Activated T-cell treated with anti-CD3 and anti-CD28 coated beads, Interleukin-2, amount 50 U/mL, for 72 hours (primary cell): ENCODE measurements at places on chromosomes 7 and 10. TPM values are rescaled to one million over a fixed set of nuclear protein-coding genes. Genes with fewer than 3 reads are reported as not detected.

SEMA3D gene
- 0.24 TPM for total RNA-seq

CPEB3 gene
- 2.2 TPM for total RNA-seq

OPALIN gene
- total RNA-seq = not detected

PCDH15 gene
- total RNA-seq = not detected

GHRHR gene
- not detected for total RNA-seq

ITIH2 gene
- total RNA-seq = not detected

GCK gene
- total RNA-seq = 0.67 TPM

ABCB1 gene
- total RNA-seq = 15.5 TPM

TEX47 gene
- total RNA-seq = not detected

EDRF1 gene
- total RNA-seq = 25.1 TPM

GRCh38 chr7:26958834-26959233 is 94.4 kb upstream of the SKAP2 start:
- DNase-seq = no peak

DNA sequence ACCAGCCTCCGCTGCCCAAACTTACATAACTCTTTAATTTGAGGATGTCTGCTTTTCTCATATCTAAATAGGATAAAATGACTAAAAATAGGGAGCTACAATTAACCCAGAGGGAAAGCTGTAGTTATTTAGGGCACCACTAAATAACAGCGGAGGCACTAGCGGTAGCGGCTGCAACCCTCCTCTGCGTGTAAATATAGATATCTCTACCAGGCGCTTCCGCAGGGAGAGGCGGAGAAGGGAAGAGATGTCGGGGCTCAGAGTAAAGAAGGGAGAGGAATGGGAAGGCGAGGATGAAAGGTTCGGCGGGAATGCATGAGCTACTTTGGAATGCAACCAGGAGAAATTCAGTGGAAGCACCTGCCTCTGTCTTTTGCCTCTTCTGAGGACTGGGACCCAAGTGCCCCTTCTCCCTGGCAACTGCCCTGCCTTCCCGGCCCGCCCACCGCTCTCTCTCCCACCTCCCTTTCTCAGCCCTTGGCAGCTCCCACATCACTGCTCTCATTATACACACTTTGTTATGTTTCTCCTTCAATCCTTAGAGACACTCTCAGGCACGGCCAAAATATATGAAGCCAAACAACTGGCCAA is 698.3 kb downstream of the PARD3 start:
- DNase-seq = no peak

GRCh38 chr10:75034131-75034512 is 77.3 kb upstream of the SAMD8 start:
- DNase-seq = peak; percentile 57

DNA sequence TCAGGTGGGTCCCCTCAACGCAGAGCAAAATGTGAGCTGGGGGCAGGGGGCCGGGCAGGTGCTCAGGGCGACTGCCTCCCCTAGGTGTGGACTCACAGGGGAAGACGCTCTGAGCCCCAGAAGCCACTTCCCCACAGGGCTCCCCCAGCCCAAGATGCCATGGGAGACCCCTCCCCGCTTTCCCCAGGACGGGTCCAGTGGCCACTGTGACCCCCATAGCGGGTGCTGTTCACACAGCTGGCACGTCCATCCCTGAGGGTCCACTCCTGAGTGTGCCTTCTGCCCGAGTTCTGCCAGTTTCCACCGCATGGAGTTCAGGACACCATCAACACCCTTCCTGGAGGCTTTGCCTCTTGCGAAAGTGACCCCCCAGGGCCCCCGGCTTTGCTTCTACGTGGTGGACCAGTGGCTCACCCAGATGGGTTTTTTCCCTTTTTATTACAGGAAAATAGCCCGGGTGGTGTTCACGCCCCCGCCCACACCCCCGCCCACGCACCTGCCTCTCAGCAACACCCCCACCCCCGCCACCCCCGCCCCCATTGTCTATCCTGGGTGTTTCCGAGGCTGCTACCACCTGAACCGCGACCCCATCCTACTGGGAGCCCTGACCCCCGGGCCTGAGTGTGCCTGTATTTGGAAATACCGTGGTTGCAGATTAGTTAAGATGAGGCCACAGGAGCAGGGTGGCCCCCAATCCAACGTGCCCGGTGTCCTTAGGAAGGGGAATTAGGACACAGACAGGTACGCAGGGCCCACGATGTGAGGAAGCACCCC is 32.0 kb downstream of the ADAP1 start:
- DNase-seq = no peak

- no peak for DNase-seq
These were observed 47.3 kb upstream of the BHLHA15 start for GRCh38 chr7:98163704-98164494.

- DNase-seq = no peak
These were observed 15.6 kb downstream of the TRDMT1 start for GRCh38 chr10:17185873-17186272.

- DNase-seq = no peak
These were observed 260.5 kb downstream of the PRPF18 start for GRCh38 chr10:13847201-13847631.

GRCh38 chr10:93701866-93702209 is 554 bp downstream of the FRA10AC1 start:
- DNase-seq = peak; percentile 14

- DNase-seq = no peak
These were observed 1171.6 kb upstream of the C7orf33 start for GRCh38 chr7:147418966-147419365.

DNA sequence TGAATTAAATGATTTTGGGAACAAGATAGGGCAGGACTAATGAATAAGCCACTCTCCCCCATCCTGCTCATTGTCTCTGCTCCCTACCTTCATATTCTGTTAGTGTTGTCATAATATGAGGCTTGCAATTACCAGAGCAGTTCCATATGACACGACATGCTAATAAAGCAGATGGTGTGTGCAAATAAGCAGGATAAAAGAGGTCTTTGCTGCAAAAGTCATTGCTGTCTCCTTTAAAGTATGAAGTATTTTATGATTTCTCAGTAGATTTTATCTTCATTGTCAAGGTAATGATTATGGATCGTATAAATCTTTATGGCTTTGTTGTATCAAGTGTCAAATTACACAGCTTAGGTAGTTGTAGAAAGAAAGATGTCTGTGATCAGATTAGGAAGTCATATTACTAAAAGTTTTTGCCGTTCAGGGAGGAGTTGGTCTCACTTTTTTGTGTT is 114.8 kb downstream of the SDK1 start:
- DNase-seq = no peak

GRCh38 chr7:101701153-101701794 is 72.2 kb upstream of the MYL10 start:
- no peak for DNase-seq

DNA sequence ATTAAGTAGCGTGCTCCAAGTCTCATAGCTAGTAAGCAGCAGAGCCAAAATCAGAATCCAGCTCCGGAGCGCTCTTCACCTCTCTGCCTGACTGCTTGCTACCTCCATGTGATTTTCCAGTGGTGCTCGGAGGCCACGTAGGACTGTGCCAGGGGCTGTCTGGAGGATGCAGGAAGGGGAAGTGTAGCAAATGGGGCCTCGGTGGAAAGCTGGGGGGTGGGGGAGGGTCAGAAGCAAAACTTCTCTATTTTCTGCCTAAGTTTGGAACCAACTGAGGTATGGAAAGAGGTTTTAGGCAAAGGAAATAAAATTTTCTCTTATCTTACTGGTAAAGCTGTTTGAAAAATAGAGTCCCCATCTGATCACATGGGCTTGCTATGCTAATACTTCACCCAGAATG is 108.7 kb downstream of the TBXAS1 start:
- no peak for DNase-seq

GRCh38 chr7:111642373-111642772 is 80.1 kb upstream of the IMMP2L start:
- DNase-seq = no peak

- DNase-seq = no peak
These were observed 60.8 kb downstream of the NPSR1 start for GRCh38 chr7:34718867-34719266.

GRCh38 chr7:139132887-139133286 is 23.4 kb upstream of the ZC3HAV1 start:
- DNase-seq = no peak

- no peak for DNase-seq
These were observed 1358.7 kb upstream of the SORCS1 start for GRCh38 chr10:108523016-108523800.

DNA sequence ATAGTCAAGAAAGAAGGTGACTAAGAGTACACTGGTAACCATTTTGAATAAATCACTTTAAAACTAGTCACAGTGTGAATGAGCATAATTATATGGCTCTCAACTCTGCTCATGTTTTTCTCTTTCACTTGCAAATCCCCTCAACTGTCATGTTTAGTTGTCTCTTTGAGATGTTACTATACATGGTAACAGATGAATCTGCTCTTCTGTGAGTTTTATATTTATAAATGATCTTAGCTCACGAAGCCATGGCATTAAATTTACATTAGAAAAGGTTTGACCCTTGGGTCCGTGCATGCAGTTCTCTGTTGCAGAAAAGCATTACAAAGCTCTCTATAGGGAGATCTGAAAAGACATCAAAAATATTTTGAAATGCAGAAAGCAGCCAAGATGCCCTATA is 33.0 kb upstream of the LRRTM3 start:
- DNase-seq = no peak

DNA sequence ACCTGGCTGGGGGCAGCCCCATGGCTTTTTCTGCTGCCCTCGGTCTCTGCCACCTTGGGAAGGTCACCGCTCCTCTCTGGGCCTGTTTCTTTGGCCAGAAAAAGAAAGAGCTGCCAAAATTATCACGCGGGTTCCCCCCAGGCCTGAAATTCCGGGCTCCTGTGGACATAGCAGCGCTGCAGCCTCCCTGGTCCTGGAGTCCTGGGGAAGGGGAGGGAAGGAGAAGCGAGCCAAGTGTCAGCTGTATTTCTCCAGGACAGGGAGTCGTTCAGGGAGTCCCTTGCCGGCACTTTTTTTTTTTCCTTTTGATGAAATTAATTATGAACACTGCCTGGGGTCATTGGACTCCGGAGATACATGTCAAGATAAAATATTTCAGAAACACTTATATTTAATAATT is 152.3 kb upstream of the GPR26 start:
- DNase-seq = no peak

DNA sequence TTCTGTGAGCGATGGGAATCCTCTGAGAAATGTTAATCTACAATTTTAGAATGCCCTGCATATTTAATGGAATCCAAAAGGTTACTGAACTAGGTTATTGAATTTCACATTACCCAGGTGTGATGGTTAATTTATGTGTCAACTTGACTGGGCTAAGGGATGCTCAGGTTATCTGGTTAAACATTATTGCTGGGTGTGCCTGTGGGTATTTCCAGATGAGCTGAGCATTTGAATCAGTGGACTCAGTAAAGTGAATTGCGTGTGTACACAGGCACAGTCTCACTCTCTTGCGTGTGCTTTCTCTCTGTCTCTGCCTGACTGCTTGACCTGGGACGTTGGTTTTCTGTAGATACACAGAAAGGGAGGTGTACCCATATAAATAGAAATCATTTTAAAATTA is 21.7 kb downstream of the RNF32 start:
- DNase-seq = no peak

- DNase-seq = no peak
These were observed 40.3 kb downstream of the DENND2A start for GRCh38 chr7:140600341-140600740.

GRCh38 chr7:3277604-3278572 is 23.2 kb upstream of the SDK1 start:
- no peak for DNase-seq

DNA sequence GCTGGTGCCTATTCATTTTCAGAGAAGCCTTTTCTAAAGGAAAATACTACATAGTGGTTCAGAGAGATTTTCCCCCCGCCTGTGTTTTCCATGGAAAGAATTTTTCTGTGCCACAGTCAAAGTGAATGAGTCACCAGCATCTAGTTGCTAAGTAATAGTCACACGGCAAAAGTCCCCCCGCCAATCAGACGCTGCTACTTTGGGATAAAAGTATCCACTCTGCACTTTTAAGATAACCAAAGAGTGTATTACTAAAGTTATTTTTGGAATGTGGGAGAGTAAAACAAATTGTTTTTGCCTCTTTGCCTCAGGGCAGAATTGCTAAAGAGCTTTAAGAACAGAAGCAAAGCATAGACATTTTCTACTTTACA is 23.5 kb downstream of the ABLIM1 start:
- no peak for DNase-seq

DNA sequence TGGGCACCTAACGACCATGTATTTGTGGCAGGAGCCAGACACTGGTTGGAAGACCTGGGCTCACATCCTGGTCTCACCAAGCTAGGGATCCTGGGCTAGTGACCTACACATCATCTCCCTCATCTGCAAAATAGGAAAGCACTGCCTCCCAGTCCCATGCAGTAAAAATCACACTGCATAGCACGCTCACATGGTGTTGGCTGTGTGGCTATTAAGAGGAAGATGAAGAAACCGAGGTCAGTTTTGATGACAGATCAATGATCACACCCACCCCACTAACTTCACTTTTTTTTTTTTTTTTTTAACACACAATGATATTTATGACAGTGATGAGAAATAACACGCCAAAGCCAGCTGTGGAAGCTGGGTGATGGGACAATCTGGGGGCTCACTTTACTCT is 146.5 kb downstream of the RNF216 start:
- no peak for DNase-seq

DNA sequence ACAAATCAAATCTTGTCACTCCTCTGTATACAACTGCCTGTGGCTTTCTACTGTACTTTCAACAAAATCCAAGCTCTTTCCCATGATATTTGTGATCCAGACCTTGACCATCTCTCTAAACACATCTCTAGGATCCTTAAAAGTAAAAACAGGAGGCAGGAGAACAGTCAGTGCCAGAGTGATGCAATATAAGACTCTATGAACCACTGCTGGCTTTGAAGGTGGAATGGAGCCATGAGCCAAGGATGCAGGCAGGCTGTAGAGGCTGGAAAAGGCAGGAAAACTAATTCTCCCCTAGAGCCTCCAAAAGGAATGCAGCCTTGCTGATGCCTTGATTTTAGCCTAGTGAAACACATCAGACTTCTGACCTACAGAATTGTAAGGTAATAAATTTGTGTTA is 45.5 kb upstream of the LRRN3 start:
- DNase-seq = no peak

GRCh38 chr7:144854839-144855424 is 19.1 kb upstream of the TPK1 start:
- DNase-seq = no peak
